ENCODE measurements at places on chromosomes 12 and 14. TPM values are rescaled to one million over a fixed set of nuclear protein-coding genes. Genes with fewer than 3 reads are reported as not detected.

Gene RAD52
- 25.7 TPM for total RNA-seq

Gene A2ML1
- 0.06 TPM for total RNA-seq

Gene ACOT4
- 1.3 TPM for total RNA-seq

Gene CLEC4E
- 4.2 TPM for total RNA-seq

Gene TSPAN19
- not detected for total RNA-seq

Gene NOPCHAP1
- 12.9 TPM for total RNA-seq

Gene NDUFA12
- total RNA-seq: 61.7 TPM

DNA sequence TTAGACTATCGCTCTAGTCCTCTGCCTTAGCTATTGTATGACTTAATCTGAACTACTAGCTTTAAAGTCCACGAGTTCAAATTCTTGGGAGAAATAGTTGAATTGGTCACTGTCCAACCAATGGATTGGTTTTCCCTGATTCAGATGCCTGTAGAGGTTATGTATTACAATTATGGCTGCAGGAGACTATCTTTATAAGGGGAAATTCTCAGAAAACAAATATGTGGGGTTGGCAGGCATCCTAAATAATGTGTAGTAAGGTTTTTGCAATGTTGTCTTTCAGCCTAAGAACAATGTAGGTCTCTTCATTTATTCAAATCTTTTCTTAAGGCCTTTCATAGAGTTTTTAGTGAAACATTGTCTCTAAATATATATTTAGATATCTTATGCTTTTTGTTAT is 26.9 kb downstream of the MYRFL start:
- H3K27me3 ChIP-seq: no peaks in the 10 kb centered on the region
- no peaks in the 10 kb centered on the region for H3K4me1 ChIP-seq
- no peak overlapping the region for H3K27ac ChIP-seq
- DNase-seq: no peak
- no peaks in the 10 kb centered on the region for H3K36me3 ChIP-seq
- H3K4me3 ChIP-seq: no peak overlapping the region

- DNase-seq: peak; percentile 57
- H3K27ac ChIP-seq: peak overlapping the region; percentile 96
- no peaks in the 10 kb centered on the region for H3K4me1 ChIP-seq
- peak overlapping the region; percentile 99 for H3K4me3 ChIP-seq
Observed at GRCh38 chr12:79689477-79690141, 1.2 kb downstream of the PAWR start.

- no peak overlapping the region for H3K4me3 ChIP-seq
- peak overlapping the region; percentile 5 for H3K27ac ChIP-seq
- no peaks in the 10 kb centered on the region for H3K27me3 ChIP-seq
Observed at GRCh38 chr14:90760591-90761316, 55.5 kb downstream of the TTC7B start.

- DNase-seq: no peak
- H3K4me3 ChIP-seq: no peak overlapping the region
- H3K27me3 ChIP-seq: no peaks in the 10 kb centered on the region
- H3K27ac ChIP-seq: no peak overlapping the region
Observed at GRCh38 chr12:123238961-123239360, 5.7 kb downstream of the MTRFR start.

DNA sequence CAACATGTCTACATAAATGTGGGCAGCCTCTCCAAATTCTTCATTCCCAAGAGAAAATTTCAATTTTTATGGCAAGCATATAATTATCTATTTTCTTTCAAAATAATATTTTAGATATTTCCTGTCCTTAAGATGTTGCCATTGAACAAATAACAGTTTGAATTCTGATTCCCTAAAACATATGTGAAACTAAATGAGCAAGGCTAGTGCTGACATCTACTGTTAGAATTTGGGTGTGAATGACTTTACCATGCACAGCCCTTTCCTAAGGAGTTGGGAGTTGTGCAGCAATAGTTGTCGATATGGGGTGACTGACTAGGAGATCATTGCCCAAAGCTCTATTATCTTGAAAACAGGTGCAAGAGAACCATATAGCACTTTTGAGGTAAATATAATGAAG is 108.2 kb upstream of the SLC38A4 start:
- no peak for DNase-seq
- H3K36me3 ChIP-seq: no peaks in the 10 kb centered on the region
- H3K27me3 ChIP-seq: no peaks in the 10 kb centered on the region
- no peak overlapping the region for H3K4me3 ChIP-seq

GRCh38 chr12:117213295-117213808 is 23.1 kb upstream of the FBXO21 start:
- no peak for DNase-seq
- H3K4me1 ChIP-seq: no peaks in the 10 kb centered on the region
- no peaks in the 10 kb centered on the region for H3K27me3 ChIP-seq
- no peak overlapping the region for H3K27ac ChIP-seq
- no peaks in the 10 kb centered on the region for H3K36me3 ChIP-seq

DNA sequence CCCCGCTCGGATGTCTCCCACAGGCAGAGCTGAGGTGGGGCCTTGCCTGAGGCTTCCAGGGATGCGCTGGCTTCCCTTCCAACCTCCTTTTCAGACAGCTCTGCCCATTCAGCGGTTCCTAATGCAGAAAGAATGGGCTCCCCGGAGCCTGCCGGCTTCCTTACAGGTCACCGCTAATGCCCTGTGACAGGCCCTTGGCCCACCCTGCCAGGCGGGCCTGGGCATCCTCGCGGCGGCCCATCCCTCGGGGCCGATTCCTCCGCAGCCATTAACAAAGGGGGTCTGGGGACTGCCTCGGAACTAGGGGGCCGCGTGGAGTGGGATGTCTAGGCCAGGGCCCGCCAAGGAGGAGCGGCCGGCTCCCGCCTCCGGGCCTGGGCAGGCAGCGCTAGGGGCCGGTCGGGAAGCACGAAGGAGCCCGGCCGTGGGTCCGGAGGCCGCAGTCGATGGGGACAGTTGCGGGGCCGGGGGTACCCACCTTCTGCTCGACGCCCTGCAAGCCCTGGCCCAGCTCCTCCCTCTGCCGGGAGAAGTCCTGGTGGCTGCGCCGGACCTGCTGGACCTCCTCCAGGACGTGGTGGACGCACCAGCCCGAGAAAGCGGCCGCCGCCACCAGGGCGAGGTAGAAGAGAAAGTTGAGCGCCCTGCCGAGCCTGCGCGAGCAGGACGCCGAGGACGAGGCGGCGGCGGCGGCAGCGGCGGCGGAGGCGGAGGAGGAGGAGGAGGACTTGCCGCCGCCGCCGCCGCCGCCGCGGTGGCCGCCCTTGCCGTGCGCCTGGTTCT is 738 bp downstream of the CKAP4 start:
- no peaks in the 10 kb centered on the region for H3K4me1 ChIP-seq
- peak; percentile 78 for DNase-seq
- peak overlapping the region; percentile 88 for H3K4me3 ChIP-seq
- H3K27ac ChIP-seq: peak overlapping the region; percentile 92
- peaks cover 1% of the 10 kb centered on the region for H3K36me3 ChIP-seq
- H3K27me3 ChIP-seq: no peaks in the 10 kb centered on the region

DNA sequence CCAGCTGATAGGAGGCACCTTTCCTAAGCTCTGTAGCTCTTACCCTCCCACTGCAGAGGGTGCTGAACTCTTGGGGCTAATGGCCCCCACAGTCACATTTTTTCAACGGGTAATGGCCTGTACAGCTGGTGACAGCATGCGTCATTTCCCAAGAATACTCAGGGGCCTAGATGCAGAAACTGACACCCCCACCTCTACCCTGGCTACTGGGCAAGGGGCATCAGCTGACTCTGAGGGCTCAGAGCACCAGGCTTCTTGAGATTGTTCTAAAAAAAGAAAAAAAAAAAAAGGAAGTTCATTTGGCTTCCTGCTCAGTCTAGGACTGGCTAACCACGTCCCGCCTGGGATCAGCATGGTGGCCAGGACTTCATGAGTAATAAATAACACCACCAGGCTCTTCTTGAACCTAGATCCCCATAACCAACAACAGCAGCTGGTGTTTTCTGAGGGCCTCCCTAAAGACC is 35.2 kb downstream of the ZFP36L1 start:
- H3K27me3 ChIP-seq: no peaks in the 10 kb centered on the region
- no peaks in the 10 kb centered on the region for H3K36me3 ChIP-seq
- no peaks in the 10 kb centered on the region for H3K4me1 ChIP-seq

- no peak for DNase-seq
- H3K4me1 ChIP-seq: no peaks in the 10 kb centered on the region
- no peak overlapping the region for H3K4me3 ChIP-seq
- H3K27ac ChIP-seq: no peak overlapping the region
- no peaks in the 10 kb centered on the region for H3K36me3 ChIP-seq
Observed at GRCh38 chr12:55188974-55189556, 31.8 kb upstream of the OR10A7 start.

GRCh38 chr12:92442782-92443181 is 260.0 kb upstream of the PLEKHG7 start:
- H3K36me3 ChIP-seq: no peaks in the 10 kb centered on the region
- H3K4me3 ChIP-seq: no peak overlapping the region
- H3K27ac ChIP-seq: no peak overlapping the region
- no peak for DNase-seq
- H3K4me1 ChIP-seq: no peaks in the 10 kb centered on the region
- H3K27me3 ChIP-seq: no peaks in the 10 kb centered on the region

DNA sequence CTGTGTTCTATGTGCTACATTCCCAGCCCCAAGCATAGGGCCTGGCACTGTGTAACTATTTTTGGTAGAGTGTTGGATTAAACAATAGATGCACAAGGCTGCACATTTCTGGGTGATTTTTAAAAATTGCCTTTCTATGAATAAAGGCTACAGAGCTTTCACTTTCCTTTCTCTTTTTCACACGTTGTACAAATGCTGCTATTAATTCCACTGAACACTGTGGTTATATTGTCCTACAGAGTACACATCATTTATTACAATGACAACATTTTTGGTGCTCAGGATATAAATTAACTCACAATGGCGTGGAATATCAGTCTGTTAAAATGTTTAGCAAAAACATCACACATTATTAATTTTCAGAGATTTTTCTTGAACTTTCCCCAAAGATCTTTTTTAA is 3.6 kb upstream of the EML1 start:
- no peaks in the 10 kb centered on the region for H3K27me3 ChIP-seq
- H3K36me3 ChIP-seq: no peaks in the 10 kb centered on the region
- DNase-seq: no peak
- no peak overlapping the region for H3K4me3 ChIP-seq
- H3K27ac ChIP-seq: no peak overlapping the region

GRCh38 chr14:76146976-76147375 is 4.7 kb upstream of the GPATCH2L start:
- H3K27ac ChIP-seq: no peak overlapping the region
- H3K27me3 ChIP-seq: no peaks in the 10 kb centered on the region
- H3K4me3 ChIP-seq: no peak overlapping the region
- no peaks in the 10 kb centered on the region for H3K36me3 ChIP-seq
- no peaks in the 10 kb centered on the region for H3K4me1 ChIP-seq

DNA sequence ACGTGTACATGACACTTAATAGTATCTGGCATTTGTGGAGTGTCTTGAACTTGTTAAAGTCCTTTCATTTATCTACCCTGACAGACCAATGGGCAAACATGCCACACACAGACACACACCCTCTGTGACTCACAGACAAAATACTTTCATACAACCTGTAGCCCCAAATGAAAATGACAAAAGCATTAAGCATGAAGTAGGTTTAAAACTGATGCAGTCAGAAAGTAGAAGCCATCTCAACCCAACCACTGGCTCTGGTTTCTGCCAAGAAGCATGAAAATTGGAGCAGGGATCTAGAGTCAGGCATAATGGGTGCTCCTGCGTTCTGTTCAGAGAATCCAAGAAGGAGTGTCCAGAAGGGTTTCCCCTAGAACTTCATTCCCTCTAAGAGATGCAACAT is 23.1 kb upstream of the KRT77 start:
- no peaks in the 10 kb centered on the region for H3K27me3 ChIP-seq
- H3K27ac ChIP-seq: no peak overlapping the region
- no peaks in the 10 kb centered on the region for H3K4me1 ChIP-seq
- H3K36me3 ChIP-seq: no peaks in the 10 kb centered on the region
- no peak for DNase-seq

DNA sequence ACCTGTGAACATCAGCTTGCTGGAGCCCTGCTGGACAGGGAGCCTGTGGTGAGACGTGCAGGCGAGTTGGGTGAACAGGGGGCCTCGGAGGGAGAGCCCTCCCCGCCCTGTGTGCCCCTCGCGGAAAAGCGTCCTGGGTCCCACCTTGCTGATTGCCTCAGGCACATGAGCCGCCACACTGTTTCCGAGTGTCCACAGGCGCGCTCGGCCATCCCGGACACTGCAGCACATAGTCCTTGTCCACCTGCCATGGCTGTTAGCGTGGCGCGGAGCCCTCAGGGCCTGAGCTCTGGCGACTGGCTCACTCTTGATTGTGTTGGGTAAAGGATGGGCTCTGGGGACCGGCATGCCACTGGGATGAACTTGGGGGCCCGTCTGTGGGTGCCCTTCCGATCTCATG is 40.0 kb downstream of the PACS2 start:
- no peak overlapping the region for H3K27ac ChIP-seq
- no peak overlapping the region for H3K4me3 ChIP-seq
- no peaks in the 10 kb centered on the region for H3K36me3 ChIP-seq
- DNase-seq: no peak
- H3K4me1 ChIP-seq: no peaks in the 10 kb centered on the region

DNA sequence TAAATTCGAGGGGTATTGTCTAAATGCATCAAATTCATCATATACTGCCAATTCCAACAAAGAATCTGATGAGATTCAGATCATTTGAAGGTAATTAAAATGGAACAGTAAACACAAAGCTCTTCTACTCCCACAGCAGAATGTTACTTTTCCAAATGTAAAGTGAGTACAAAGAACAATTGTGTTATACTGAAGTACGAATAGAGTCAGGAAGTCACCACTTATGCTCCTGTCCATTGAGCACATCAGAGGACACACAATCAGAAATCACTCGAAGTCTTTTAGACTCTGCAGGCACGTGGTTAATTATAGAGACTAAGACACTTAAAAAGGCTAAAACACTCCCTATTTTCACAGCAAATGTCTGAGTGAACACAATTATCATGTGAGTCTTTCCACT is 388.5 kb upstream of the MIS18BP1 start:
- H3K27me3 ChIP-seq: no peaks in the 10 kb centered on the region
- no peak overlapping the region for H3K27ac ChIP-seq
- no peaks in the 10 kb centered on the region for H3K4me1 ChIP-seq
- no peak for DNase-seq
- H3K4me3 ChIP-seq: no peak overlapping the region
- no peaks in the 10 kb centered on the region for H3K36me3 ChIP-seq

- H3K36me3 ChIP-seq: no peaks in the 10 kb centered on the region
- no peak for DNase-seq
- H3K27ac ChIP-seq: no peak overlapping the region
- H3K4me3 ChIP-seq: no peak overlapping the region
Observed at GRCh38 chr12:51262758-51263177, 7.4 kb downstream of the SMAGP start.

DNA sequence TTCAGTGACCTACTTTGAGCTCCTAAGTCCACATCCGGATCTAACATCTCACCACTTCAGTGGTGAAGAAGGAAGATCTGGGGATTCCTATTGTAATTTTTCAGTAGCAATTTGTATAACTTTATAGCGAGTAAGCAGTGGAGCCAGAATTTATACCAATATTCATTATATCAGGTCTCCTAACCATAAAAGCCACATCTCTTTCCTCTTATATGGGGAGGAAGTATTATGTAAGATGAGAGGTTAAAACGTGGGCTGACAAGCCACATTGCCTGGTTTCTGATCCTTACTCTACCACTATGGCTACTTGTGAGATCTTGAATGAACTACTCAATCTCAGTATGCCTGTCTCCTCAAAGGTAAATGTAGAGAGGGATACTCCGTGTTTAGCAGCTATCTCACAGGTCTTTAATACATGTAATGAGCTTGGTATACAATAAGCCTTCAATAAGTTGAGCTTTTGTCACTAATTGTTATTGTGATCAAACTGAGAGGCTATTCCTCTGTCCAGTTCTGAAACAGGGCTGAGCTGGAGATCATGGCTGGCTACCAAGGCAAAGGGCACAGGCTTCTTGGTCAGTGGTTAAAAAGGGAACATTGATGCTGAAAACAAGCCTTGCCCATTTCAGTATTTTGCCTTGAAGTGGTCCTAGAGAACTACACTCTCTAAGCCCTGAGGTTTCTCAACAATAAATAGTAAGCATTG is 3.3 kb upstream of the TMEM117 start:
- no peak overlapping the region for H3K27ac ChIP-seq
- H3K27me3 ChIP-seq: no peaks in the 10 kb centered on the region
- DNase-seq: no peak
- no peak overlapping the region for H3K4me3 ChIP-seq
